Suppressor macrophage (primary cell): ENCODE measurements at places on chromosomes 13 and 19.
A peak's percentile ranks its signal among the peaks of the same experiment; 100 is the strongest.

GRCh38 chr19:55600662-55601028 lies 557 bp downstream of the ZNF524 start:
- DNase-seq = no peak

DNA sequence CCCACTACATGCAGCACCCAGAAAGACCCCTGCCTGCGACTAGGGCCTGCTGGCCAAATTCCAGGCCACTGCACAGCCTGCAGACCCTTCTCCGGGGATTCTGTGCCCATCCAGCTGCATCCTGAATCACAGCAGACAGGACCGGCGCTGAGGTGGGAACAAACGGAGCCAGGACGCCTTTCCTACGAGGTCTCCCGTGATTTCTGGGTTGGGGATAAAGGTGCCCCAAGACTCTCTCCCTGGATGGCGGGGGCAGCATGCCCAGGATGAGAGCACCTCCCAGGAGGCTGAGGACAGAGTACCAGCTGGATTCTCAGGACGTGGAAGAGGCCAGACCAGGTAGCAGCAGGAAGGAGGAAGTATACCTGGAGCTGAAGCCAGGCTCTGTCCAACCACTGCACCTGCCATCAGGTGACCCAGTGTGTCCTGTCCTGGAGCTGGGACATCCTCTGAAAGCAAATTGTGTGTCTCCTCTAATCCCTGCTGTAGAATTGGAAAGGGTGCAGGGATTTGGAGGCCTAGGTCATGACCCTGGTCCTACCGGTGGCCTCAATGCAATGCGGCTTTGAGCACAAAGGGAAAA lies 3.4 kb upstream of the FUT5 start:
- DNase-seq = no peak

DNA sequence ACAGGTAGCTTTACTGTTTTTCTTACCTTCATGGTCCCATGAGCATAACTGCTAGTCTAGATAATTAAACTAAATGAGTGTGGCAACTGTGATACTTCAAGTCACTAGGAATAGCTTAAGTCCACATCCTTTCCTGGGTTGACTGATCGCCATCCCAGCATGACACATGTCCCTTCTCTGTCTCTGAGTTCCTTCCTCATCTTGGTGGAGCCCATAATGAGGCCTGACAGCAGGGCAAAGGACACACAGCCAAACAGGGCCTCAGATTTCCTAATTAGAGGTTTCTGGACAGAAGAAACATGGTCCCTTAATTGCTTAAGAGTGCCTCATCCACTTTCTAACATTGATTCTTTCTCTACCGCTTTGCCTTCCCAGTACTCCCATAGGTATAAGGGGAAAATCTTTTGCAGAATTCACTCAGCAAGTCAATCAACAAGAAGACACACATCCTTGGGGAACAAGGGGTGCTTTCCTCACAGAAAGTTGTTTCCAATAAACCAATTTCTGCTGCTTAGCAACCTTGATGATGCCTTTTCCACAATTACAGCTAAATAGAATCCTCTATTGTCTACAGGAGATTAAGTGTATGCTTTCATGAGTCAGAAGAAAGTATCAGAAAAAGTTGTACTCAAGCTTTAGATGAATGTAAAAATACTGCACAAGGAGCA lies 208.3 kb upstream of the SERP2 start:
- DNase-seq = peak; percentile 62

GRCh38 chr13:59391696-59392095 lies 772.0 kb downstream of the DIAPH3 start:
- DNase-seq = peak; percentile 85

DNA sequence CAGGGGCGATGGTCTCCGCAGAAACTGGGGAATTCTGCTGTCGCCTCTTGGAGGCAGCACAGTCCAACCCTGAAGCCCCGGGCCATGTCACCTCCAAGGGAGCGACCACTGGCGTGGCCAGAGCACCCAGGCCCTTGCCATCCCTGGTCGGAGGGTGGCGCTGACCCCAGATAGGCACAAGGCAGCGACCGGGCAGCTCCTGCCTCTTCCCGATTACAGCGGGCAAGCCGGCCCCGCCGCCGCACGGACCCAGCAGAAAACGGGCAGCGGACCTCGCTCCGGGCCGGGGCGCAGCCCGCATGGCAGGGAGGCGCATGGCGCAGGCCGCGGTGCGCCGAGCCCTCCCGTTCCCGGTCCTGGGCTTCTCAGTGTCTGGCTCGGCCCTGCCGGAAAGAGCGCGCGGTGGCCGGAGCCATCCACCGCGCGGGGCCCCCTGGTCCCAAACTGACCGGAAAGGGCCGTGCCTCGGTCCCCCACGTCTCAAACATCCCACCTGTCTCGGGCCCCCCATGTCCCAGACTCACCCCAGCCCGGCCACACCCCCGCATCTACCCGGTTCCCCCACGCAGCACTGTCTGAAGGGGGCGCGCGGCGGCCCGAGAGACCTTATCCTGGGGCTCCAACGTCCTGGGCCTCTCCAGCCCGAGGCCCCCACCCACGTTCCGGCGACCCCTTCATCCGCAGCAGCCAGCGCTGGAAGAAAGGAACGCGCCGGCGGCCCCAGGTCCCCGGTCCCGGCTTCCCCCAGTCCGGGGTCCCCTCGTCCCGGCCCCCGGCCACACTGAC lies 727 bp downstream of the CERS1 start:
- peak; percentile 69 for DNase-seq

DNA sequence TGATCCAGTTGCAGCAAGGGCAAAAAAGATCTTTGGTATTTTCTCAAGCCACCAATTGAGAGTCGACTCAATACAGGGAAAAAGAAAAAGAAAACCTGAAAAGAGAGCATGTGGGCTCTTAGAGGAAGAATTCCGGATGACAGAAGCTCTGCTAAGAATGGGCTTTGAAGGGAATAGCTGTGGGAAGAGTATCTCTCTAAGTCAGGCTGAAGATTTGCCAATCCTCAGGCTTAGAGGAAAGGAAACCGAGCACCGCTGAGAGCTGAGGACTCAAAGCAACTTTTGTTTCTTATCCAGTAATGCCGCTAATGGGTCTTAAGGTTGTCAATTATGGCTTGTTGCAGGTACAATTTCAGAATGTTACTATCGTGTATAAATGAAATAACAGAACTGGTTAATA lies 166.4 kb downstream of the EFNB2 start:
- DNase-seq = no peak

- no peak for DNase-seq
Measured at GRCh38 chr19:58538257-58539168, 5.4 kb upstream of the TRIM28 start.

GRCh38 chr19:771332-771785 lies 20.4 kb downstream of the MISP start:
- peak; percentile 86 for DNase-seq

GRCh38 chr13:19984430-19985218 lies 26.1 kb downstream of the ZMYM2 start:
- DNase-seq = peak; percentile 41
